ENCODE measurements at places on chromosomes 6 and 20.

DNA sequence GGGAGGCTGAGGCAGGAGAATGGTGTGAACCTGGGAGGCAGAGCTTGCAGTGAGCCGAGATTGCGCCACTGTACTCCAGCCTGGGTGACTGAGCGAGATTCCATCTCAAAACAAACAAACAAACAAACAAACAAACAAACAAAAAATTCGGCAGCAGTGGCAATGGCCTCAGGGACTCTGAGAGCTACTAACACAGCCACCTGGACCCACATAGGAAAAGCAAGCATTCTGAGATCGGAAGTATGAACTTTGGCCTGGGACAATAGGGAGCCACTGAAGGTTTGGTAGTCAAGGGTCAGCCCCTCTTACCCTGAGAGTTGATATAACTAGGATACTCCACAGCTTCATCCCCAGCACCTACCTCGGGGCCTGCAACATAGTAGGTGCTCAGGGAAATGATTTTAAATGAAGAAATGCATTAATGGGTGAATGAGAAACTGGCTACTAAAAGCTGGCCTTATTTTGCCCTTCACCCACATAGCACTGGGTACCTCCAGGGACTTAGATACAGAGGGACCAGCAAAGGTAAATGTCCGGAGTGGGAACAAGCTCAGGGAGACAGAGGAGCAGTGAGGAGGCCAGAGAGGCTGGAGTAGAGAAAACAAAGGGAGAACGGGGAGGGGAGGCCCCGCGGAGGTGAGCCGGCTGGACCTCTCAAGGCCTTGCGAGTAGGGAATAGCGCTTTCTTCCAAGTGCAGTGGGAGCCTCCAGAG lies 46.6 kb upstream of the PTGIS start:
- DNase-seq = no peak

DNA sequence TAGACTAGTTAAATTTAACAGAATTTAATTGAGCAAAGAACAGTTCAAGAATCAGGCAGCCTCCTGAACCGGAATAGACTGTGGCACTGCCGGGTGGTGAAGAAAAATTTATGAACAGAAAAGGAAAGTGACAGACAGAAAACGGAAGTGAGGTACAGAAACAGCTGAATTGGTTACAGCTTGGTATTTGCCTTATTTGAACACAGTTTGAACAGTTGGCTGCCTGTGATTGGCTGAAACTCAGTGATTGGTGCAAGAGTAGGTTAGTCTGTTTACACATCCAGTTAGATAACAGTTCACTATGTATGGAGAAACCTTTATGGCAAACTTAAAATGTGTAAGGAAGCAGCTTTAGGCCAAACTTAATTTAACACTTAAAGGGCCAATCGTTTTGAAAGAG lies 116.0 kb upstream of the CITED2 start:
- DNase-seq = no peak

DNA sequence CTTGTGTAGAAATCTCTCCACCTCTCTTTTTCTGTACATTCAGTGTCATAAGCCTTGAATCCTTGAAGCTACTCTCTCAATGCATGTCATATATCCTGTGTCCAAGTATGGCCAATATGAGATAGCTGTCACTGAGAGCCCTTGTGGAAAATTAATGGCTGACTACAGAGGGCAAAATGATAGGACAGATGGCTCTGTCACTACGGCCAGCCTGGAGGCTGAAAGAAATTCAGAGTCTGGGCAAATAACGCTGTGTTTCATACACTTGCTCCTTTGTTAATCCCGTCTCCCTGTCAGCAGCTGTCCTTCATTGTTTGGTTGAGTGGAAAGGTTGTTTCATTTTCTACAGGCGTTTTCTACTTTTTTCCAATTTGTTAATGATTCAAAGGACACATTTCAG lies 70.4 kb upstream of the VGLL2 start:
- DNase-seq = no peak

- peak; percentile 49 for DNase-seq
Measured at GRCh38 chr6:12957321-12958051, 240.9 kb downstream of the PHACTR1 start.

DNA sequence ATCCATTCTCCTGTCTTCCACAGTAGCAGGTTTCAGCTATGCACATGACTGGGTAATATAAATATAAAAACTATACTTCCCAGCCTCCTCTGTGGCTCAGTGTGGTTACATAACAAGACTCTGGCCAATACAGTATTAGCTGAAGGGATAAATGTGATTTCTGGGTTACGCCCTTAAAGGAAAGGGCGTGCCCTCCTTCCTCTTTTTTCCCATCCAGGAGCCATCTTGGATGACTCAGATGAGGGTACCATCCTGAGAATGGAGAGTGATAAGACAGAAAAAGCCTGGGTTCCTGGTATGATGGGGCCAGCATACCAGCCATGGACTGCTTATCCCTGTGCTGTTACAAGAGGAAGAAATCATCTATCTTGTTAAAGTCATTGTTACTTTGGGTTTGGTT lies 123.3 kb downstream of the NFATC2 start:
- DNase-seq = no peak

GRCh38 chr6:18308070-18308735 lies 43.9 kb upstream of the DEK start:
- DNase-seq = no peak

DNA sequence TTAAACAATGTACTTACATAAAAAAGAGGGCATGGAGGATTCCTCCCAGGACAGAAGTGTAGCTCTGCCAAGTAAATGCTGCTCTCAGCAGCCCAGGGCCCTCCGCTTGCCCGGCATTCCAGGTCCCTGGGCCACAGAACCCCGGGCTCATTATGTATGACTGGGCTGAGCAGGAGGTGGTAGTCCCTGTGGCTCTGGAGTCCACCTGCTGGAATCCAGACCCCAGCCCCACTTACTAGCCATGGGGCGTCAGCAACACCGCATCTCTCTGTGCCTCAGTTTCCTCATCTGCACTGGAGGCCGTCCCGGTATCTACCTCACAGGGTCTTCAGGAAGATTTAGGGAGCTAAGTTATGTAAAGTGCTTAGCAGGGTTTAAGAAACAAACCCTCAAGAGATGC lies 55.4 kb downstream of the PSMG4 start:
- no peak for DNase-seq

GRCh38 chr20:10466855-10467254 lies 31.8 kb downstream of the SLX4IP start:
- DNase-seq = no peak

GRCh38 chr6:104013312-104013971 lies 846.3 kb downstream of the HACE1 start:
- no peak for DNase-seq

All from activated T-cell treated with anti-CD3 and anti-CD28 coated beads, Interleukin-2, amount 50 U/mL, for 24 hours (primary cell).